ENCODE measurements at places on chromosomes 6 and 20.
A peak's percentile ranks its signal among the peaks of the same experiment; 100 is the strongest.

DNA sequence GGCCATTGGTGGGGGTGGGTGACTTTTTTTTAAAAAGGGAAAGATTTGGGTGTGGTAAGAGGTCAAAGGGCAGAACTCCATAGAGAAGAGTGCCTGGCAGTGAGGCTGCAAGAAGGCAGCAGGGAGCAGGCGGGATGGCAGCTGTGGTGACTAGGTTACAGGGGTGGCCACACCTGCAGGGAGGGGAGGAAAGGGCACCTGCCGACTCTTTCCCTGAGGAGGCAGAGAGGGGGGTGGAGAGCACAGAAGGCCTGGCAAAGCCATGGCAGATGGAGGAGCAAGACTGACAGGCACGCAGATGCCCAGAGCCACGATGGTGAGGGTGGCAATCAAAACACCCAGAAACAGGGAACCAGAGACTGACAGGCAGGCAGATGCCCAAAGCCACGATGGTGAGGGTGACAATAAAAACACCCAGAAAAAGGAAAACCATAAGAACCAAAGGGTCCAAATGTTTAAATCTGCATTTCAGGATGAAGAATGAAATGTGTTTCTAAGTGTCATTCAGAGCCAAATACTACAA lies 19.3 kb downstream of the CST7 start:
- DNase-seq = no peak

DNA sequence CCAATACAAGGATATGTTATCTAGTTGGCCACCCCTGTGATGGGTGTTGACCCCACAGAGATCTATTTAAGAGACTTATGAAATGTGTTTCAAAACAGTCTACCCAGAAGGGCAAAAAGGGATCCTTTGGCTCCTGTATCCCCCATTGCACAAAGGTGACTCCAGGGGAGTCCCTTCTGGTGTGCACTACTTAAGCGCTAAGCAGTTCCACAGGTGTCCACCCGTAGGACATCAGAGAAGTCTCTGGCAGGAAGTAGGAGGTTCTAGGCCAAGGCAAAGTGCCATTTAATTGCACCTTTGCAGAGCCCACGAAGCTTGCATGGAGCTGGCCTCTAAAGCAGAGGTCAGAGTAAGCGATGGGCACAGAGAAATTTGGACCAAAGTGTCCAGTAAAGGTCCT lies 147.7 kb downstream of the MRPL14 start:
- no peak for DNase-seq

- DNase-seq = no peak
These were observed 853.0 kb upstream of the EPHA7 start for GRCh38 chr6:94272327-94272726.

DNA sequence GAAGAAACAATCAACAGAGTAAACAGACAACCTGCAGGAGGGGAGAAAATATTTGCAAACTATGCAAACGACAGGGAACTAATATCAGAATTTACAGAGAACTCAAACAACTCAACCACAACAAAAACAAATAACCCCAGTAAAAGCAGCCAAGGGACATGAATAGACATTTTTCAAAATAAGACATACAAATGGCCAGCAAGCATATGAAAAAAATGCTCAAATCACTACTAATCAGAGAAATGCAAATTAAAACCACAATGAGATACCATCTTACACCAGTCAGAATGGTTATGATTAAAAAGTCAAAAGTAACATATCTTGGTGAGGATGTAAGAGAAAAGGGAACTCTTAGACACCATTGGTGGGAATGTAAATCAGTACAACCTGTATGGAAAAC lies 215.0 kb downstream of the THBS2 start:
- DNase-seq = no peak

GRCh38 chr20:6164421-6165341 lies 41.9 kb upstream of the FERMT1 start:
- no peak for DNase-seq

- no peak for DNase-seq
These were observed 312.8 kb downstream of the RFPL4B start for GRCh38 chr6:112659912-112660311.

GRCh38 chr6:152669895-152670294 lies 27.8 kb upstream of the MYCT1 start:
- no peak for DNase-seq

DNA sequence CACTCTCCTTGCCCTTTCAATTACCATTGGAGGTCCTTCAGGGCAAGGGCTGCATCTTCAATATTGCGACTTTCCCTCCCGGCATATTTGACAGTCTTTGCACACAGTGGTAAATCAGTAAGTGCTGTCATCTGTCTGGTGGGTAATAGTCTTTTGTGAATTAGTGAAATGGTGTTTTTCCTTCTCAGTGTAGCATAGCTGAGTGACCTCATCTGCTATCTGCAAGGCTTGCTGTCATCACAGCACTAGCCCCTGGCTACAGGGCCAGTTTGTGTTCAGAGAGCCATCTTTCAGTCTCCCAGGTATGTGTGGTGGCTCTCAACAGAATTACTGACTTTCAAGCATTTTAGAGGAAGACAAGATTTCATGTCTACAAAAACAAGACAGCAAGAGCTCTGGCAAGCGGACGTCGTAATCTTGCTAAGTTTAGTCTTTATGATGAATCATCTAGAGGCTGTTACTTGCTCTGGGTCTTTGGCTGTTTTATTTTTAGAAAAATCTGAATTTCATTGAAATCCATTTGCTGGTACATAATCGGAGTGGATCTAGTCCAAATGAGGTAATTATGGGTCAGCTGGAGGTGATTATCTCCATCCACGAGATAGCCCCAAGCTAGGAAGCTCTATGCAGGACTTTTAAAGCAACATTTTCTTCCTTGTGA lies 528.9 kb downstream of the EPM2A start:
- no peak for DNase-seq

DNA sequence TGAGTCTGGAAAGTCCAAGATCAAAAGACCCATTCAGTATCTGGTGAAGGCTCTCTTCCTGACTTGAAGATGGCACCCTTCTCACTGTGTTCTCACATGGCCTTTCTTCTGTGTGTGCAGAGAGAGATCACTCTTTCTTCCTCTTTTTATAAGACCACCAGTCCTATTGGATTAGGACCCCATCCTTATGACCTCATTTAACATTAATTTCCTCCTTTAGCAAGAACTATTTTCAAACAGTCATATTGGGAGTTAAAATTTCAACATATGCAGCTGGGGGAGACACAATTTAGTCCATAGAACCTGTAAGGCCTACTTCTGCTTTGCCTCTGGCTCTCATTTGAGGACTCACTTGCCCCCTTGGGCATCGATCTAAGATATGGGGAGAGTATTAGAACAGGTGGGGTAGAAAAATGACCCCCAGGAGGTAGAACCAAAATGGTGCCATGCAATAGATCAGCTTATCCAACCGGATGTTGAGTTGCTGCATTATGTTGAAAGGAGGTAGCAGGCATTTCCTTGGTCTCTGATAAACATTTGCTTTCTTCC lies 78.4 kb upstream of the ATXN1 start:
- no peak for DNase-seq

DNA sequence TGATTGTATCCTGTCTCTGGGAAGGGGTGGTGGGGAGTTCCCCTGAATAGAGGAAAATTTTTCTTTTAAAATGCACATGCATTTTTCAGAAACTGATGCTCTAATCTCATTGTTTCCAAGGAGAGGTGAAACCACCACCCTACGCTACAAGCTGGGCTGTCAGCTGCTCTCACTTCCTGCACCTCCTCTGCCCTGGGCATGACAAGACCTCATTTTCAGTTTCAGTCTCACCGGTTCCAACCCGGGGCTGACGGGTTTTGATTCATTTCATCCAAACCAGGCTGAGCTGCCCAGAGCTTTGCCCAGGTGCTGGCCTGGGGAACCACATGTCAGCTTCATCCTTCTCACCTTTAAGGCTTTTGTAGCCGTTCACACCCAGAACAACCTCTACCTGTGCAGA lies 99.7 kb downstream of the EYA2 start:
- DNase-seq = peak; percentile 47

Measured in stimulated activated CD8-positive, alpha-beta memory T cell treated with anti-CD3 and anti-CD28 coated beads, Interleukin-2, amount 100 ng/mL, for 48 hours (primary cell).